ENCODE measurements at places on chromosomes 3 and 15. TPM values are rescaled to one million over a fixed set of nuclear protein-coding genes. Genes with fewer than 3 reads are reported as not detected.

Gene NR2E3
- 0.57 TPM for total RNA-seq

Gene REC114
- not detected for total RNA-seq

Gene CCR9
- not detected for total RNA-seq

Gene SH2D7
- total RNA-seq: not detected
